Left ventricle myocardium inferior (tissue), 1 donor: ENCODE measurements at places on chromosomes 6 and 20. TPM values are rescaled to one million over a fixed set of nuclear protein-coding genes. Genes with fewer than 3 reads are reported as not detected.
A peak's percentile ranks its signal among the peaks of the same experiment; 100 is the strongest.

- no peak for DNase-seq
- H3K27me3 ChIP-seq = no peaks in the 10 kb centered on the region
- no peak overlapping the region for H3K4me3 ChIP-seq
- H3K4me1 ChIP-seq = peaks cover 17% of the 10 kb centered on the region
- H3K36me3 ChIP-seq = peaks cover 92% of the 10 kb centered on the region
Observed at GRCh38 chr20:49948178-49948577, 12.0 kb downstream of the RNF114 start.

DNA sequence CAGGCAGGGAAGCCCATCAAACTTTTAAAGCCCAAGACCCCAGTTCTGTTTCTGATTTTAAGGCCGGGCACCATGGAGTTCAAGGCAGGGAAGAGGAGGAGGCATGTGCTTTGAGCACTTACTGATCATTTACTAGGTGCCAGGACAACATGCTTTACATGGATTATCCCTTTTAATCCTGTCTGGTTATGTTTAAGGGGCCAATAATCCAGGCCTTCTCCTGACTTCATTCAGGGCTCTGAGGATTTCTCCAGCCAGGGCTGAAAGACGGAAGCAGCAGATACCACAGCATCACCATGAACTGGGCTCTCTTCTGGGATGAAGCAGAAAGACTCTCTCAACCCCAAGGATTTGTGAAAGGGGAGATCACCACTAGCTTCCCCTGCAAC lies 4.1 kb downstream of the CCND3 start:
- peaks cover 45% of the 10 kb centered on the region for H3K36me3 ChIP-seq
- H3K4me3 ChIP-seq = peak overlapping the region; percentile 4
- peak overlapping the region; percentile 97 for H3K27ac ChIP-seq

- H3K27me3 ChIP-seq = no peaks in the 10 kb centered on the region
- H3K36me3 ChIP-seq = no peaks in the 10 kb centered on the region
- H3K27ac ChIP-seq = peak overlapping the region; percentile 62
- no peak for DNase-seq
Observed at GRCh38 chr6:154653385-154653784, 79.8 kb upstream of the SCAF8 start.

DNA sequence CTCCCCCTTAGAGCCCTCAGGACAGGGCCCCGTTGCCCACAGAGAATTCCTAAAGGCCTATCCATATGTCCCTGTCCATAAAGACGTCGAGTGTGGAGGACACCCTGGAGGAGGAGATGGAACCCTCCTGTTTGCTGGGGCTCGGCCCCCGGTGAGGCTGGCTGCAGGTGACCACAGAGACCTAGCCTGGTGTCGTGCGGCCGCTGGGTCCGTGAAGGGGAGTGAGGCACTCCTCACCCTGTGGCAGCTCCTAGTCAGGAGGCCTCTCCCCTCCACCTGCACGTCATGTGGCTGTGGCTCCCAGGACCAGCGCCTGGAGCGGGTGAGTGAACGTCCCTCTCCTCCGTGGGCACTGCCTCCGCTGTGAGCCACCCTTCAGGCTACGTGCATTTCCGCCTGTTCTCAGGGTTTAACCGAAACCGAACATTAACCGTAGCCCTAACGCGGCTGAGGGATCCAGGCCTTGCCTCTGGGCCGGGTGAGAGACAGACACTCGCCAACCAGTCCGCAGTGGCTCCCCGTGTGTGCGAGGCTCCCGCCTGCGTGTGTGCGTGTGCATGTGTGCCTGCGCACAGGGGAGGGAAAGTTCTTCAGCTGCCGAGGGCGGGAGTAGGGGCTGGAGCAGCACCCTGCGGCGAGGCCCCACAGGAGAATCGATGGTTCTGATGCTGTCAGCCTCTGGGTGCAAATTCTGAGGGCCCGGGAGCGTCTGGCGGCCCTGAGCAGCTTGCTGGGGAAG lies 5.9 kb upstream of the TCEA2 start:
- H3K36me3 ChIP-seq = no peaks in the 10 kb centered on the region
- H3K27ac ChIP-seq = peak overlapping the region; percentile 94
- no peak for DNase-seq
- peaks cover 55% of the 10 kb centered on the region for H3K4me1 ChIP-seq

DNA sequence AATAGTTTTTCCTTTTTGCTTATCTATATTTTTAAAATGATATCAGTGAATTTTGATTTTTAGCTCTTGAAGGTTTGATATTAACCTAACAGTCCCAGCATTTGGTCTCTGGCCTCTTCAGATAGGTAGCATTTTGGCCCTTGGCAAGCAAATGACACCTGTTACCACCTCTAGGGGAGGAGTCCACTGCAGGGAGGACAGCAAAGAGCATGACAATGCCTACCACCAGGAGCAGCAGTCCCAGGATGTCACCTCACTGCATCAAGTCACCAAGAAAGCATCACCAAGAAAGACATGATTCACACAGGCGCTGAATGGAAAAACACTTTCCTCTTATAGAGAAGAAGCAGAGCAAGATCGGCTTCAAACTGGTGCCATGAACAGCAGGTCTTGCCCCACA lies 224.3 kb downstream of the UBE3D start:
- H3K27ac ChIP-seq = no peak overlapping the region
- no peaks in the 10 kb centered on the region for H3K4me1 ChIP-seq
- DNase-seq = no peak

DNA sequence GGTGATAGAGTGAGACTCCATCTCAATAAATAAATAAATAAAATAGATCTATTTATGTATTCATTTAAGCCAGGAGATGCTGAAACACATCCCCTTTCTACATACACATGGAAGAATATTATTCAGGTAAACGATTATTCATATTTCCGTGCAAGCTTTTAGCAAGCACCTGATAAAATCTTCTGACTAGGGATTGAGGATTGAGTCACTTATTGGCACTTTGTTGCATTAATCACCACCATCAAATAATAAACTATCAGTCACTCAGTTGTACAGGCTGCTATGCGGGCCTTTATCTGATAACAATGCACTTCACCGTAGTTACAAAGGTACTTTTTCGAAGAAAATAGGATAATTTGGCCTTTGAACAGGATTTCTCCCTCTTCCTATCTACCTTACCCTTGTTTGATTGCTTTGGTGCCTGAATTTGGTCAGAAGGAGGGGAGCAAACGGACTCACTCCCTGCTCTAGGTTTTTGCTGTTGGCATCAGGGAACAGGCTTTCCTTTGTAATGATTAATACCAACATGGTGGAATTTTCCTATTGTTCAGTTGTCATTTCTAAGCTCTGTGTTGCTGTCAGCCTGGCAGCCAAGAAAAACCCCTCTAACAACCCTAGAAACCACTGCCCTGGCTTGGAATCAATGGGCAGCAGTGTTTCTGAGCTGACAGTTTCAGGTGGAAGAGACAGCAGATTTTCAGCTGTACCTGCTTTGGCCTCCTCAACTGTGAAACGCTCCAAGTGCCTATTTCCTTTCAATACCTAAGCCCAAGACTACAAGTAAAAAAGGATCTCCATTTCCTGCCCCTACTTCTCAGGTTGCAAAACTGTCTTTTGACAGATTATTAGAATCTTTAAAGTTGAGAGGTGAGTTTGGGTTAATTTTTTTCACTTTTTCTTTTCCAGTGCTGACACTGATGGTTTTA lies 63.0 kb downstream of the MYB start:
- no peak overlapping the region for H3K4me3 ChIP-seq
- no peaks in the 10 kb centered on the region for H3K36me3 ChIP-seq
- H3K4me1 ChIP-seq = no peaks in the 10 kb centered on the region

EPB41L1 gene
- total RNA-seq = 14.6 TPM

DNA sequence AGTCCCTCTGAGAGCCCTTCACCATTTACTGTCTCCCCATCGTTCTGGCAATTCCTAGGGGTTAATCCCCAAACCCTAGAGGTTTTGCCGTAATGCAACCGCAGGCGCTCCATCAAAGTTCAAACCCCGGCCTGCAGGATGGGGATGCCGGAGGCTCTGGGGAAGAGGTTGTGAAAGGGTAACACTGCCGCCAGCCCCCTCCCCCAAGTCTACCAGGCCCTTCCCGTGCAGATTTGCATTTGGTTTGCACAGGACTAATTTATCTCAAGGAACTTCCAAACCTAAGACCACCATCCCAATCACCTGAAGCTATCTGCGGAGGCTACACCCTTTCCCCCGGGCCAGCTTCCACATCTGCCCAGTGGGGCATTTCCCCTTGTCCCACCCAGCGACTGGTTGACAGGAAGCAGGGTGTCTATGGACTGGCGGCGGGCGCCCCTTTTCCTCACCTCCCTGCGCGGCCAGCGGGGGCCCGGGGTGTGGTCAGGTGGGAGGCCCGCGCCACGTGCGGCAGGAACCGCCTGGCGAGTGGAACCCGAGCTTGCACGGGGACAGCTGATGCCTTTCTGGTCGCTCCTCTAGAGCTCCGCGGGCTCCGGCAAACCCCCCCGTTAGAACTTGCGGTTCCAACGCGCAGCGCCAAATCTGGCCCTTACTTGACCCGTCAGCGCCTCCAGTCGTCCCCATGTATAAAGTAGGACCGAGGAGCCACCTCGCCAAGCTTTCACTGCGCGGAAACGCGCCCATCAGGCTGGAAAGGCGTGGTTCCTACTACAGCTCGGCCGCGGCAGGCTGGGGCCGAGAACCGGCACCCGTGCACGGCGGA lies 9.4 kb upstream of the SLC4A11 start:
- H3K4me3 ChIP-seq = peak overlapping the region; percentile 50
- H3K27me3 ChIP-seq = no peaks in the 10 kb centered on the region
- H3K36me3 ChIP-seq = peaks cover 29% of the 10 kb centered on the region
- peak; percentile 39 for DNase-seq

GRCh38 chr20:49482621-49483017 lies at the start of gene KCNB1:
KCNB1 (minus strand) TSS chr20:49482668; CDS start chr20:49482480, 188 bp downstream.
- H3K27ac ChIP-seq = peak within 1 kb of the TSS; percentile 58
- peak within 1 kb of the TSS; percentile 67 for H3K4me3 ChIP-seq
- no peaks in the 10 kb centered on the region for H3K36me3 ChIP-seq
- peaks cover 26% of the 10 kb centered on the region for H3K4me1 ChIP-seq

GRCh38 chr20:2914160-2914559 lies 40.9 kb downstream of the PTPRA start:
- peaks cover 13% of the 10 kb centered on the region for H3K4me1 ChIP-seq
- no peak overlapping the region for H3K27ac ChIP-seq
- H3K27me3 ChIP-seq = no peaks in the 10 kb centered on the region

SNTA1 gene
- 202 TPM for total RNA-seq

GRCh38 chr6:37688078-37688850 lies 9.4 kb downstream of the MDGA1 start:
- peaks cover 21% of the 10 kb centered on the region for H3K27me3 ChIP-seq
- H3K4me3 ChIP-seq = no peak overlapping the region
- DNase-seq = no peak
- H3K4me1 ChIP-seq = no peaks in the 10 kb centered on the region
- no peak overlapping the region for H3K27ac ChIP-seq
- no peaks in the 10 kb centered on the region for H3K36me3 ChIP-seq

GSTA3 gene
- not detected for total RNA-seq

RFX6 gene
- not detected for total RNA-seq

TFAP2D gene
- total RNA-seq = not detected

DNA sequence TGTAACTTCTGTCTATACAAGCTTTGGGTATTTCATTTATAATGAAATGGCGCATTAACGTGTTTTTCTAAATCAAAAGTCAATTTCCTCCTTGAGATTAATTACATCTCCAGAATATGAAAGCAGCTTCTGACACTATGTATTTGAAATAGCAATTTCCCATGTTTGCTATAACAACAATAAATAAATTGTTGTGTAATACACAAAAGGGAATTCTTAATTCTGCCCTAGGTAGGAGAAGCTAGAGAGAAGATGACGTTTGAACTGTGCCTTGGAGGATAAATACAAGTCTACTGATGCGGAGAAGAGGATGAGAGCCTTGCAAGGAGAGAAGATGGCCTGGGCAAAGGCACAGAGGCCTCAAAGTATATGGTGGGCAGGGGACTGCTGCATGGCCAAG lies 7.6 kb upstream of the HLA-DOA start:
- H3K27ac ChIP-seq = peak overlapping the region; percentile 93
- no peak for DNase-seq
- peaks cover 49% of the 10 kb centered on the region for H3K4me1 ChIP-seq
- H3K27me3 ChIP-seq = peaks cover 19% of the 10 kb centered on the region
- H3K4me3 ChIP-seq = no peak overlapping the region
- H3K36me3 ChIP-seq = no peaks in the 10 kb centered on the region

RAET1L gene
- not detected for total RNA-seq

RUNX2 gene
- 0.38 TPM for total RNA-seq

DNA sequence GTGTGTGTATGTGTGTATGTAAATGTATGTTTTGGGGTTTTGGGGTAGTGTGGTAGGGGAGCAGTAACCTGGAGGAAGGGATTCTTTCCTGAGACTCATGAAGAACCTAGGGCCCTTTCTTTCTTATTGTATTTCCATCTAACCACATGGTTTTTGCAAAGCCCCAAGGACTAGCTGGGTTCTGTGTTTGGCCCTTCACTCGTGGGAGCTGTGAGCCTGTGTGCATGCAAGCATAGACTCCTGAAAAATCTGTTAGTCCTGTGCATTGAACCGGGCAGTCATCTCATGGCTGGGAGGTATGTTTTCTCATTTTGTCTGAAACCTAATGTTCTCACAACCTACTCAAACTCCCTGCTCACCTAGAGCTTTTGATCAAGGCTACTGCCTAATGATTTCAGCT lies 219.1 kb downstream of the PHACTR1 start:
- H3K36me3 ChIP-seq = no peaks in the 10 kb centered on the region
- DNase-seq = no peak
- H3K4me1 ChIP-seq = no peaks in the 10 kb centered on the region
- H3K4me3 ChIP-seq = no peak overlapping the region

DNA sequence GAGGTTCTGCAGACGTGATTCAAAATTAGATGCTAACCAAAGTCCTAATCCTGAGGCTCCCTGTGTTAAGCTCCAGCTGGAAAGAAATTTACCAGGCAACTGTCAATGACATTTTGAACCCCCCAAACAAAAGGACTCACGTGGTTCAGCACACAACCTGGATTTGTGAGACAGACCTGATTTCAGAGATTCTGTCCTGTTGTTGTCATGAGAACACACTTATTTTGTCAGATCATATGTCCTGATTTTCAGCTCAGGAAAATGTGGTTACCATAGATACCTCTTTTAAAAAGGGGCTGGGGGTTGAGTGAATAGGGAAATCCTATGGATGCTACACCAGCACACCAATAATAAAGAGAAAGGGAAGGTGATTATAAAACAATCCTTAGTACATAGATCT lies 61.6 kb downstream of the MTFR2 start:
- no peaks in the 10 kb centered on the region for H3K4me1 ChIP-seq
- no peak overlapping the region for H3K4me3 ChIP-seq
- H3K27ac ChIP-seq = no peak overlapping the region
- no peaks in the 10 kb centered on the region for H3K27me3 ChIP-seq
- no peak for DNase-seq
- H3K36me3 ChIP-seq = peaks cover 71% of the 10 kb centered on the region

GRCh38 chr6:168100803-168101589 lies 22.0 kb upstream of the FRMD1 start:
- no peak overlapping the region for H3K27ac ChIP-seq
- peaks cover 23% of the 10 kb centered on the region for H3K4me1 ChIP-seq

- H3K36me3 ChIP-seq = no peaks in the 10 kb centered on the region
- H3K4me1 ChIP-seq = peaks cover 28% of the 10 kb centered on the region
- H3K27me3 ChIP-seq = no peaks in the 10 kb centered on the region
- no peak for DNase-seq
- no peak overlapping the region for H3K4me3 ChIP-seq
Observed at GRCh38 chr6:46993846-46994245, 48.3 kb downstream of the ADGRF1 start.

GRCh38 chr6:45727228-45727627 lies 288.4 kb downstream of the CLIC5 start:
- no peak for DNase-seq
- no peaks in the 10 kb centered on the region for H3K36me3 ChIP-seq
- H3K4me1 ChIP-seq = no peaks in the 10 kb centered on the region
- H3K27ac ChIP-seq = no peak overlapping the region
- H3K27me3 ChIP-seq = no peaks in the 10 kb centered on the region
